ENCODE measurements at places on chromosomes 3 and 15. TPM values are rescaled to one million over a fixed set of nuclear protein-coding genes. Genes with fewer than 3 reads are reported as not detected.

DNA sequence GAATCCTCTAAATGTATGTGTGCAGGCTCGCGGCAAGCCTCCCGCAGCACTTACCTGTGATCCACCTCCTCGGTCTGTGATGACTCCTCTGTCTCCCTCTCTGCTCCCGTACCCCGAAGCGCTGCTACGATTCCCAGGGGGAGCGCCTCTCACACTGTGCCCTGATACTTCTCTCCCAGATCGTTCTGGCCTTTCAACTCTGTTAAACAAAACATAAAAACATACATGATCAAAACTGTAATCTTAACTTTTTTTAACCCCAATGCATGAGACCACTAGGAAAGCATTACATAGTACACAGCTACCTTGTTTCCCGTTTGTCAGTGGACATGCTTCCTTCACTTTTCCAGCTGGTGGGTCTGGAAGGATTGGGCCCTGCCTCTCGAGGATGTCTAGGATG, 46.6 kb downstream of the SLTM start:
- H3K4me3 ChIP-seq: no peak overlapping the region
- no peak for DNase-seq
- H3K36me3 ChIP-seq: peaks cover 5% of the 10 kb centered on the region
- H3K27me3 ChIP-seq: no peaks in the 10 kb centered on the region
- no peaks in the 10 kb centered on the region for H3K4me1 ChIP-seq

- H3K4me3 ChIP-seq: no peak overlapping the region
- H3K27me3 ChIP-seq: no peaks in the 10 kb centered on the region
- no peak for DNase-seq
- no peaks in the 10 kb centered on the region for H3K4me1 ChIP-seq
- no peak overlapping the region for H3K27ac ChIP-seq
- no peaks in the 10 kb centered on the region for H3K36me3 ChIP-seq
Measured at GRCh38 chr3:116440196-116440595, 5.1 kb downstream of the LSAMP start.

DNA sequence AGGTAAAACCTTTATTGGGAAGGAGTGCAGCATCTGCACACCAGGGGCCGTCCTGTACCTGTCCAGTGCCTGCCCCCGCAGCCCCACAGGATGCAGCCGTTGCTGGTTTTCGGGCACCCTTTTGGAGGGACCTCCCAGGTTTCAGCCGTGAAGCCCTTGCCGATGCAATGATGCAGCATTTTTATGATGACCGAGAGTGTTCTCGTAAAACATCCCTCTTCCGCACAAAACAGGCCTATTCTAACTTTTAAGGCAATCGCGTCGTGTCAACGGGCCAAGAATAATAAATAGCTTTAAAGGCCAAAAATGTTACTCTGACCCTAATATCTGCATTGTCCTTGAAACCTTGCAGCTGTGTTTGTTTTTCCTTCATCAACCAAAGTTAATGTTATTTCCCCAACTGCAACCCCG, 126.1 kb downstream of the LRRK1 start:
- H3K4me3 ChIP-seq: no peak overlapping the region
- H3K4me1 ChIP-seq: no peaks in the 10 kb centered on the region
- no peaks in the 10 kb centered on the region for H3K27me3 ChIP-seq
- H3K36me3 ChIP-seq: peaks cover 50% of the 10 kb centered on the region
- peak; percentile 14 for DNase-seq

- H3K27me3 ChIP-seq: no peaks in the 10 kb centered on the region
- H3K27ac ChIP-seq: no peak overlapping the region
Measured at GRCh38 chr3:123941121-123941520, 19.9 kb downstream of the CCDC14 start.

CHRNA5 gene
- total RNA-seq: 1.7 TPM

- no peaks in the 10 kb centered on the region for H3K27me3 ChIP-seq
- H3K27ac ChIP-seq: no peak overlapping the region
- H3K4me3 ChIP-seq: no peak overlapping the region
- no peaks in the 10 kb centered on the region for H3K36me3 ChIP-seq
- H3K4me1 ChIP-seq: no peaks in the 10 kb centered on the region
Measured at GRCh38 chr3:44647771-44648170, 761 bp upstream of the ZNF35 start.

GAP43 gene
- total RNA-seq: not detected

DNA sequence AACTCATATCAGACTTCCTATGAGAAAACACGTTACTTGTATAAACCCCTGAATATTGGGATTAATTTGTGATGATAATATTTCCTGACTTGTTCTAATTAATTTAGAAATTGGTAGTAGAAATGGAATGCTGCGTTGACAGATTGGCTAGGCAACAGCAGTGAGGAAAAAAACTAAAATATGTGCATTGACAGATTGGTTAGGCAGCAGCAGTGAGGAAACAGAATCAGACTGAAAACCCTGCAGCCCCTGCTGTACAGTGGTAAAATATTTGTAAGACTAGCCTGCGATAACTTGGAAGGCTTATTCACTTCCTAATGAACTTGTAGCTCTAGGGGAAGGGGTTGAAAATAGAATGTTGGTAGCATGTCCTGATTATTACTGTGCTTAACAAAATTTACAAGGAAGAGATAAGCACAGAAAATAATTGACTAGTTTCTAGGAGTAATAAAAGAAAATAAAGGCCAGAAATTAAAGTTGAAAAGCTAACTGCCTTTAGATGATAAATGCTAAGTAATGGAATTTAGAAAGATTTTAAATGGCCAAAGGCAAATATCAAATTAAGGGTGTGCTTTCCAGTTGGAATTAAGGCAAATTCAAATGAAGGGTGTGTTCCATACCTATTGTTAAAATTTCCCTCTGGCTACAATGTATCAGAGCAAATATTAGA, 29.9 kb upstream of the IL16 start:
- no peaks in the 10 kb centered on the region for H3K4me1 ChIP-seq
- no peak overlapping the region for H3K4me3 ChIP-seq
- DNase-seq: no peak
- H3K27me3 ChIP-seq: no peaks in the 10 kb centered on the region
- H3K36me3 ChIP-seq: no peaks in the 10 kb centered on the region
- no peak overlapping the region for H3K27ac ChIP-seq

NOX5 gene
- total RNA-seq: not detected

Measured in Peyer's patch (tissue), 4 donors.